Activated CD4-positive, alpha-beta T cell treated with anti-CD3 and anti-CD28 coated beads, Interleukin-2, Interleukin-6, amounts not matched to agents 100 ng/mL and 50 ng/mL, durations not matched to agents 16 hours and 8 hours (primary cell): ENCODE measurements at places on chromosomes 4 and X.

- DNase-seq = no peak
Measured at GRCh38 chrX:97843200-97843811, 959.6 kb downstream of the RPA4 start.

DNA sequence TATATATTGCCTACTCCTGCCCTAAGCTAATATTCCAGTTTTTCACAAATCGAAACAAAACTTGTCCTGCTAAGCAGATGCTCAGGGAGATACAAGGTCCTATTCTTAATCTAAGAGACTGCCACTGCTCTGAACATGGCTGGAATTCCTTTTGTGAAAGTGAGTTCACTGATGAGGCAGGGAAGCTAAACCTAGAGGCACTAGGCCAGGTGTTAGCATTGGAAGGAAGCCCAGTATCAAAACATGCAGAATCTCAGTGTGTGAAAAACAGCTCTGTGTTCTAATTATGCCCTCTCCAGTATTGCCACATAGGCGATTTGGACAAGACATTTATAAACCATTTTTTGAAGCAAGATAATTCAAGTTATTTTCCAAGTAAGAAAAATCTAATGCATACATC, 47.6 kb downstream of the ABCG2 start:
- no peak for DNase-seq

GRCh38 chrX:37817176-37817575, 30.2 kb downstream of the DYNLT3 start:
- DNase-seq = no peak

GRCh38 chrX:53236025-53236679, 11.1 kb upstream of the KDM5C start:
- DNase-seq = no peak

GRCh38 chr4:848307-848691, 22.4 kb upstream of the CPLX1 start:
- DNase-seq = no peak

GRCh38 chr4:21034728-21035127, 334.5 kb downstream of the PACRGL start:
- DNase-seq = no peak

GRCh38 chrX:78383594-78383993, 56.2 kb upstream of the CYSLTR1 start:
- no peak for DNase-seq

- no peak for DNase-seq
Measured at GRCh38 chrX:40165206-40165605, 67.4 kb upstream of the BCOR start.

- DNase-seq = no peak
Measured at GRCh38 chrX:46777971-46778810, 19.3 kb upstream of the SLC9A7 start.

GRCh38 chr4:99506781-99507180, 4.0 kb upstream of the C4orf17 start:
- no peak for DNase-seq

DNA sequence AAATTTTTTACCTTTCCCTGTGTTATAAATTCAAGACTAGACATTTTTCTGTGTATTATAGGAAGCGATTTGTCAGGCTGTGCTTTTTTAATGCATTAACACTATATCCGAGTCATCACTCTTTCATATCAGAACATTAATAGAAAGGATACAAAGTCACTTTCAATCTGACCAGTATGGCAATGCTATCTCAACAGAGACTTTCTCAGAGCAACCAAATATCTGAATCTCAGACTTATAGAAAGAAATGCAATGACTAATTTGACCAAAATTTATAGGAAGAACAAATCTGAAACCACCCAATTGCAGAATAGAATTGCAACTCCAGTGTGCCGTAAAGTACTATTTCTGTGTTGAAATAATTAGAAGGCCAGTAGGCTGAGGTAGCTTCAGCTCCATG, 473 bp upstream of the TKTL2 start:
- DNase-seq = no peak

DNA sequence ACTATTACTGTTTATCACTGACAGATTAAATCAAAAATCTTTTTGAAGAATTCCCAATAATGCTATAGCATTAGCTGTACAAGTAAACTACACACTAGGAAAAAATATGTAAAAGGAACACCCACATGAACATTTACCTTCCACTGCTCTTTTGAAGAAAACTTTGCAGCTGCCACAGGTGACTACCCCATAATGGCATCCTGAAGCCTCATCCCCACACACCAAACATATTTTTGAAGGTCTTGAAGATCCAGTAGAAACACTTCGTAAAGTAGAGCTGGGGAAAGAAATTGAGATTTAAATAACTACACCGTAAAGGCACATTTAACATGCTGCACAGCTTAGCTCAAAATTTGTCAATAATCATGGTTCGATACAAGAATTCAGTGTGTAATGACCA, 182.4 kb downstream of the NR3C2 start:
- no peak for DNase-seq

GRCh38 chrX:37905436-37906147, 58.2 kb upstream of the DYNLT3 start:
- no peak for DNase-seq

GRCh38 chrX:136198678-136199243, 51.4 kb downstream of the FHL1 start:
- no peak for DNase-seq

DNA sequence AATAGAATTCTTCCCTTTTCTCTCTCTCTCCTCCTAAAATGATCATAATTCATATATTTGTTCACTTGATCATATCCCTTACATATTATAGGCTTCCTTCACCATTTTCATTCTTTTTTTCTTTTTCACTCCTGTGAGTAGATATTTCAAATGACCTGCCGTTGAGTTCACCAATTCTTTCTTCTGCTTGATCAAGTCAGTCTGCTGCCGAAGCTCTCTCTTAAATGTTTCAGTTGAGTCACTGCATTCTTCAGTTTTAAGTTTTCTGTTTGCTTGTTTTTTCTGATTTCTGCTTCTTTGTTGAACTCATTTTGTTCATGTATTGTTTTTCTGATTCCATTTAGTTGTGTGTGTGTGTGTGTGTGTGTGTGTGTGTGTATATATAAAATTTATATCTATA, 354.3 kb downstream of the GPAT3 start:
- DNase-seq = no peak

DNA sequence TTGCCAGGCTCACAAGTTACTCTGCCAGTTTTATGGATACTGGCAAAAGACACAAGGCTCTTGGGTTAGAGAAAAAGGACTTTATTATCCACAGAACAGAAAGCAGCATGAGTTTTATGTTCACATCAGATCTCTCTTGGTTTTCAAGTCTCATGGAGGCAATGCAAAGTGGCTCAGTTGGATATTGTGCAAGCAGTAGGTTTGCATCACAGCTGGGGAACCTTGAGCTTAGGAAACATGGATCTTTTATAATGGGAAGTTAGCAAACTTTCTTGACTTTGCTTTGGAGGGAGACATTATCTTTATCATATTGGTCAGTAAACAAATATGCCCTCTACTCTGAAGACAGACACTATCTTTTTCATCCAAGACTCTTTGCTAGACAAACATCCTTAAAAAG, 109.2 kb upstream of the GRPR start:
- no peak for DNase-seq

DNA sequence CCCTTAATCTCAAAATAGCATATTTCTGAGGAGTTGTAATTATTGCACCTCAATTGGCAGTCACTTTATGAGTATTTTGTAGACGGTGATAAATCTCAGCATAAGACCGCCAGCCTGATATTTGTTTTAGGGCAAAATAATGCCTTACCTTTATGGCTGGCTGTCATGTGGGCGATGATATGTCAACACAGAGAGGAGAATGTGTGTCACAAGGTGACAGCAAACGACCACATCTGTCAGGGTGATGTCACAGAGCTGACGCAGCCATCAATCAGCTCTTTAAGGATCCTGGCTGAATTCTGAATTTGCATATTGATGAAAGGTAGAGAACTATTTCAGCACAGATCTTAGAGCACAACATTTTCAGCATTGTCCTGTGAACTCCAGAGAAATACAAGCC, 209.7 kb downstream of the CEP135 start:
- no peak for DNase-seq

DNA sequence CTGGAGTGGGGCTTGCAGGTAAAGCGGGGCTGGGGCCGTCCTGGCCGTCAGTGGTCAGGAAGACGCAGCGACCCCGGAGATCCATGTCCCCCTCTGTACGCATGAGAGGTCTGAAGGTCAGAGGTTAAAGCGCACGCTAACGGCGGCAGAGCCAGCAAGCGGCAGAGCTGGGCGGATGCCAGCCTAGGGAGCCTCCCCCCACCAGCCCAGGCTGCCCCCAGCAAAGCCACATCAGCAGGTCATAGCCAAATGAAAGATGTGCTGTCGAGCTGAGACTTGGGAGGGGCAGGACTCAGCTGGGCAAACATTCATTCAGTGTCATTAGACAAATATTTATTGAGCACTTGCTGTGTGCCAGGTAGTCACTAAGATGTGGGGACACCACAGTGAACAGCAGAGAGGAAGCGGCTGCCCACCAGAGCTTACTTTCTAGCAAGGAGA, 593 bp upstream of the JAKMIP1 start:
- DNase-seq = peak; percentile 36

DNA sequence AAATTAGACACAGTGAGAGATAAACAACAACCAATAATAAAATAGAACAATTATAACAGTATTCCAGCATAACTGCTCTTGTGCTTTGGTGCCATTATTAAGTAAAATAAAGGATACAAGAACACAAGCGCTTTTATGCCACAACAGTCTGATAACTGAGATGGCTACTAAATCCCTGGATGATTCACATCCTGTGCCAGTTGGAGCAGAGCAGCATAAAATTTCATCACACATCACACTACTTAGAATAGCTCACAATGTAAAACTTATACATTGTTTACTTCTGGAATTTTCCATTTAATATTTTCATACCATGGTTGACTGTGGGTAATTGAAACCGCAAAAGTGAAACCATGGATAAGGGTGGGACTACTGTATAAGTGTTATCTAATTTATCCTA, 399.9 kb upstream of the CNKSR2 start:
- DNase-seq = no peak

GRCh38 chr4:52059372-52059771, 8.3 kb downstream of the SPATA18 start:
- no peak for DNase-seq

GRCh38 chrX:11792461-11793421, 34.7 kb downstream of the MSL3 start:
- peak; percentile 78 for DNase-seq

- DNase-seq = peak; percentile 53
Measured at GRCh38 chr4:44760142-44760898, 34.0 kb upstream of the GNPDA2 start.

GRCh38 chrX:143095816-143096215, 70.1 kb downstream of the SPANXN4 start:
- DNase-seq = no peak

DNA sequence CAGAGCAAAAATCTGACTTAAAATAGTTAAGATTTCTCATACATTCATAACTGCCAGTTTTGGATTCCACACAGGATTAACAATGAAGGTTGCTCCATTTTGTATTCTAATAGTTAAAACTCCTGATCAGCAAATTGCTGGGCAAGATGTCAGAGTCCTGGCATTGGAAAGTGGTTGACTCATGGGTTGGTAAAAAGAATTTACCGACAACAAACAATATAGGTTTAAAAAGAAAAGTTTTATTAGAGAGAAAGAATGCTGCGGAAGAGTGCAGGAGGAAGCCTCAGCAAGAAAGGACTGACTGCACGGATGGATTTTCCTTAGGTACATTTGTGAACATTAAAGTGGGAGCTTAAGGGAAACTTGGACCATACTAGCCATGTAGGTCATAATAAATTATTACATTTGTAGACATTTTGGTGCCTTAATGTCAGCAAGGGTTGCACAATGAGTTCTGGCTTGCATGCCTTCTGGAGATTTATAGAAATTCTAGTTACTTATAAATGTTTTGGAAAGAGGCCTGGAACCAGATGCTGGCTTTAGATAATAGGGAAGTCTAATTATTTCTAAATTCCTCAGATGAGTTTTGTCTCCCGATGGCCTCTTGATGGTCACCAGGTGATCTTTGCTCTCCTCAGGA, 25.4 kb upstream of the IL2 start:
- no peak for DNase-seq

DNA sequence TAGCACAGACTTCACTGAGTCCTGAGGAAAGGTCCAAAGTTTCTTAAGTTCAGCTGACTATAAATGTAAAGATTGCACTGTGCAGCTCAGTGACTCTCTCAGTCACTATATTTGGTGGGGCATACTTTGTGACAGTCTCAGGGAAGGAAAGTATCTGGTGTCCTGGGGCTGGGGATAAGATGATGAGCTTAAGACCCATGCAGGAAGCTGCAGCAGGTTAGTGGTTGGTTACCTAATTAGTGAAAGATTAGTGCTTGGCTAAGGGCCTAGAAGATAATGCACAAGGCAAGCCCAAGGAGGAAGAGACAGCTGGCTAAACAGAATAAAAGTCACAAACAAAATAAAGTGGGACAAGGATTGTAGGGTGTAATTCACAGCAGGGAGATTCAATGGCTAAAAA, 25.4 kb upstream of the SLITRK4 start:
- no peak for DNase-seq
